Camera-type eye (tissue), 1 donor: ENCODE measurements at places on chromosomes 2 and 18. TPM values are rescaled to one million over a fixed set of nuclear protein-coding genes. Genes with fewer than 3 reads are reported as not detected.

AMMECR1L gene
- 19.6 TPM for total RNA-seq

ALK gene
- 9.5 TPM for total RNA-seq

FAM110C gene
- 3.9 TPM for total RNA-seq

XDH gene
- 0.93 TPM for total RNA-seq

CXCR1 gene
- total RNA-seq: 0.33 TPM

GAL3ST2 gene
- total RNA-seq: 0.71 TPM

UPP2 gene
- 0.33 TPM for total RNA-seq

SUPT7L gene
- total RNA-seq: 42.6 TPM

FAP gene
- 82.5 TPM for total RNA-seq

CD8B gene
- 0.71 TPM for total RNA-seq

TMEM150A gene
- total RNA-seq: 4.0 TPM

MPP4 gene
- total RNA-seq: 156 TPM

ECEL1 gene
- 19.0 TPM for total RNA-seq

NYAP2 gene
- total RNA-seq: 8.2 TPM

ZFAND2B gene
- 22.6 TPM for total RNA-seq

PREPL gene
- total RNA-seq: 143 TPM

CREG2 gene
- 2.8 TPM for total RNA-seq

CCDC85A gene
- total RNA-seq: 14.0 TPM

DIPK1C gene
- total RNA-seq: 25.5 TPM

AMER3 gene
- 11.8 TPM for total RNA-seq

PAIP2B gene
- total RNA-seq: 20.4 TPM

ACMSD gene
- total RNA-seq: not detected

TPGS2 gene
- 80.2 TPM for total RNA-seq

CRIM1 gene
- 158 TPM for total RNA-seq

SOX11 gene
- 58.1 TPM for total RNA-seq

MAP3K19 gene
- 0.11 TPM for total RNA-seq

PLEKHM3 gene
- 60.8 TPM for total RNA-seq

FBXO36 gene
- 6.3 TPM for total RNA-seq

MRPL33 gene
- 167 TPM for total RNA-seq

IRS1 gene
- total RNA-seq: 30.2 TPM

ASAP2 gene
- total RNA-seq: 54.6 TPM

CYS1 gene
- total RNA-seq: 9.7 TPM

ARHGEF4 gene
- total RNA-seq: 57.8 TPM

UGT1A3 gene
- not detected for total RNA-seq

MC5R gene
- 0.33 TPM for total RNA-seq

CENPO gene
- total RNA-seq: 10.9 TPM

CHRND gene
- 3.9 TPM for total RNA-seq

CAVIN2 gene
- 39.8 TPM for total RNA-seq

SIX3 gene
- total RNA-seq: 35.2 TPM

IL18R1 gene
- 1.6 TPM for total RNA-seq

MOGAT1 gene
- total RNA-seq: not detected

PDE11A gene
- 4.4 TPM for total RNA-seq

MZT2A gene
- total RNA-seq: 38.9 TPM

PMS1 gene
- total RNA-seq: 47.7 TPM

ALPG gene
- total RNA-seq: not detected

FBXO15 gene
- 4.5 TPM for total RNA-seq

RNF125 gene
- 4.1 TPM for total RNA-seq

THSD7B gene
- total RNA-seq: 30.6 TPM

XIRP2 gene
- total RNA-seq: 7.5 TPM

IL36G gene
- total RNA-seq: not detected

CAPN14 gene
- total RNA-seq: 0.60 TPM

PRKAG3 gene
- 1.5 TPM for total RNA-seq

ZNF396 gene
- 5.8 TPM for total RNA-seq

SATB2 gene
- total RNA-seq: 6.6 TPM

TBR1 gene
- 1.7 TPM for total RNA-seq

SLC14A1 gene
- 7.1 TPM for total RNA-seq

FBLN7 gene
- total RNA-seq: 17.3 TPM

EFR3B gene
- 32.6 TPM for total RNA-seq
